ENCODE measurements at places on chromosomes 16 and 17.

GRCh38 chr17:58332778-58333735 is 4.5 kb upstream of the TSPOAP1 start:
- no peak for DNase-seq

DNA sequence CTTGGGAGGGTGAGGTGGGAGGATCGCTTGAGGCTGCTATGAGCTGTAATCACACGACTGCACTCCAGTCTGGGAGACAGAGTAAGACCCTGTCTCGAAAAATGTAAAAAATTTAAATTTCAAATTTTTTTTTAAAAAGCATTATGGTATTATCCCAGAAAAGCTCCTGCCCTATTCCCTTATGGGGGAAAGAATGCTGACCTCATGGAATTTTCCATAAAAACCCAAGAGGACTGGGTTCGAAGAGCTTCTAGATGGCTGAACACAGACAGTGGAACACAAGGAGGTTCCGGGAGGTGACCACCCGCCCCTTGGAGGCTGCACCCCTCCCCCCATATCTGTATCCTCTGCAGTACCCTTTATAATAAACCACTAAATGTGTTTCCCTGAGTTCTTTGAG is 4.0 kb downstream of the EIF4A3 start:
- DNase-seq = no peak

DNA sequence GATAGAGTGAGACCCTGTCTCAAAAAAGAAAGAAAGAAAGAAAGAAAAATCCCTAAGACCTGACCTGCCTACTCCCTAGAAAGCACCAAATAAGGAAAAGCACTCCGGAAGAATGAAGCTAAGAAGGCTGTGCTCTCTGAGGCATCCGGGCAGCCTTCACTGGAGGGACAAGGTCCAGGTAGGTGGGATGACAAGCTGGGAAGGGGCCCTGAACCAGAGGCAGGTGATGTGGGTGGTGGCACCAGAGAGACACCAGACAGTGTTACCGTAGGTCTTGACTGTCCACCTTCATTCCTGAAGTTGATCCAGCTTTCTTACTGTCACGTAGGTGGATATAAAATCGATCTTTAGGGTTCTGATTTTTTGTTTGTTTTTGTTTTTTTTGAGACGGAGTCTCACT is 26.3 kb downstream of the SMTNL2 start:
- DNase-seq = no peak

- no peak for DNase-seq
Measured at GRCh38 chr16:19281246-19281645, 4.3 kb upstream of the CLEC19A start.

GRCh38 chr17:57170866-57171265 is 85.5 kb upstream of the MSI2 start:
- DNase-seq = no peak

DNA sequence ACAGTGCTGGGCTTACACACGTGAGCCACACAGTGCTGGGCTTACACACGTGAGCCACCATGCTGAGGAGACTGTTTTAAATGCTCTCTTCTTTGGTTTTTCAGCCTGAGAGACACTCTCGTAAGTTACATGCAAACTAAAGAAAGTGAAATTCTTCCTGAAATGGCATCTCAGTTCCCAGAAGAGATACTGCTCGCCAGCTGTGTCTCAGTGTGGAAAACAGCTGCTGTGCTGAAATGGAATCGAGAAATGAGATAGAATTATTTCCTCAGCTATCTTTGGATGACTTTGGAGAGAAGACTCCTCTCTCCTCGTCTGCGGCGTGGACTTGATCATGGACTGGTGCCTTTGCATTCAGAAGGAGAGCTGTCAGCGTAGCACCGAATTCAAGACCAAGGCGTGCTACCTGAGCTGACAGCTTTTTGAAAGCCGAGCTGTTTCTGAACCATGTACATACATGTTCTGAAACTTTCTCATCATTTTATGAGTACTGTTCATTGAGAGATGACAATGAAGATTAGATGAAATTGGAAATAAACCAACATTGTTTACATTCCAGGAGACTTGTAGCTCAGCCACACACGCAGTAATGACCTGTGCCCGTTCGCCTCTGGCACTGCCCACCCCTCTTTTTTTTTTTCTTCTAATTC is 21.6 kb upstream of the ENDOV start:
- no peak for DNase-seq

Measured in stimulated activated CD8-positive, alpha-beta memory T cell treated with anti-CD3 and anti-CD28 coated beads, Interleukin-15, amount 100 ng/mL, for 4 hours (primary cell).